Smooth muscle cell of the brain vasculature (primary cell): ENCODE measurements at places on chromosomes 12 and 14.

- no peak for DNase-seq
Measured at GRCh38 chr12:88578276-88579160, 1.8 kb downstream of the KITLG start.

DNA sequence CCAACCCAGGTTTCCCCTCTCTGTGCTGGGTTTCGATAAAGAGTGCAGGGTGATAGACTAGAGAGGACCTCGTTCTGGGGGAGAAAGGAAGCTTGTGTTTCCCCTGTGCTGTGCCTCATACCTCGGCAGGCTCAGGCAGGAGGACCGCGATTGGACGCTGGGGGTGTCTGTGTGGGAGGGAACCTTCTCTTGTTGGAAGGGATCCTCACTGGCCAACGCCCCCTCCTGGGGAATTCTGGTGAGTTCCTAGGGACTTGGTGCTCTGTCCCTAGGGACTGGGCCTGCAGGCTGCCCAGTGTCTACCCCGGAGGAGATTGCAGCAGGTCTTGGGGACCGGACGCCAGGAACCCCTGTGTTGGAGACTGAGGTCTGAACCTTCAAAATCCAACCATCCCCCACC is 157.4 kb upstream of the PRMT8 start:
- DNase-seq, result no peak

GRCh38 chr14:56694609-56695008 is 115.0 kb downstream of the TMEM260 start:
- DNase-seq, result no peak

DNA sequence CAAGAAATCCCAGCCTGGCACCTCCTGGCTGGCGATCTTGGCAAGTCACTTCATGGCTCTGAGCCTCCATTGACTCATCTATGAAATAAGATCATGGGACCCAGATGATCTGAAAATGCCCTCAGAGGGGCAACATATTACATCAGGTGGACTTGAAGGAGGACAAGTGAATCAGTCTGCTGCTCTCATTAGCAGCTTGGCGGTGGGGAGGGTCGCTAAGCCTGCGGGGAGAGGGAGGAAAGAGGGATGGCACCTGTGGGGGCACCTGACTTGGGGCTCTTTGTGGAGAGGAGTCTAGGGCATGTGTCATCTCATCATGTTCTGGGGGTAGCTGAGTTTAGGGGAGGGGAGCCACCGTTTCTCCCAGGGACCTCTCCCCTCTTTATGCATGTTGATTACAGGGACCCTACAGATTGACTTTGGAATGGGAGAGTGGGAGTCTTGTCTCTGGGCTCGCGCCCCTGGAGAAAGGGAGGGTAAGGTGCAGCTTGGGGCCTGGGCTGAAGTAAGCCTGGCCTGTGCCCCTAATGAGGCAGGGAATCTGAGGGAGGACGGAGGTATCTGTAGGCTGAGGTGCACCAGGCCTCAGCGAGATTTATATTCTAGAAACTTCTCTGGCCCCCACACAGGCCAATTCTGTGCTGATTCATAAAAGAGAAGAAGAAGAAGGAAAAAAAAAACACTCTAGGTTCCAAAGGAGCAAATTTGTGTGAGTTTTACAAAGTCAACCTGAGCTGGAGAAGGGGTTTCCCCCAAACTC is 29.3 kb upstream of the BATF start:
- DNase-seq, result no peak

- no peak for DNase-seq
Measured at GRCh38 chr12:49622501-49623141, 740 bp upstream of the PRPF40B start.

DNA sequence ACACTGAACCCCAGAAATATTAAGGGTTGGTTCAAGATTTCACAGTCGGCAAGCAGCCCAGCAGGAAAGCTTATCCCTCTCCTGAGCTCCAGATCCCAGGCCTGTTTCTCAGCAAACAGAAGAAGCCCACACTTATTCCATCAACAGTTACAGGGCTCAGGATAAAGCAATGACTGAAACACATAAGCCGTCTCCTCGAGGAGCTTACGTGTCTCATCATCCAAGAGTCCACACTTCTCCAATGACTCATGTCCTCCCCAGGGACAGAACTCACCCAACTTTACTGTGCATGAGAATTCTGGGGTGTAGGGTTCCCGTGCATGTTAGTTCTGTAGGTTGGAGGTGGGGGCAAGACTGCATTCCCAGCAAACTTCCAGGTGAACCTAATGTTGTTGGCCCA is 31.2 kb downstream of the GSC start:
- DNase-seq, result no peak

DNA sequence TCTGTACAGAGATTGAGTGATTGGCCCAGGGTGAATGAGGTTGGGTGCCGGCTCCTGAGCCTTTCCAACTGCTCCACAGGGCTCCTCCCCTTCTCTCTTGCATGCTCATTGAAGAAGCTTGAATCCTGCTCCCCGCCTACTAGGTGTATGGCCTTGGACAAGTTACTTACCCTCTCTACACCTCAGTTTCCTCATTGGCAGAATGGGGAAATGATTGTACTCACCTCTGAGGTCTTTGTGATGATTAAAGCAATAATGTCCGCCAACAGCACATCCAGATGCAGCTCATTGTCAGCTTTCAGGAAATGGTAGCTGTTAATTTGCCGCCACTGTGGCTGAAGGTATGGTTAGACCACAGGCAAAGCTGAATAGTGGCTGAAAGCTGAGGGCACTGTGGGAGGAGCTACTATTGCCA is 174.1 kb downstream of the CRADD start:
- no peak for DNase-seq

GRCh38 chr12:5379749-5380496 is 52.0 kb upstream of the NTF3 start:
- DNase-seq, result no peak

DNA sequence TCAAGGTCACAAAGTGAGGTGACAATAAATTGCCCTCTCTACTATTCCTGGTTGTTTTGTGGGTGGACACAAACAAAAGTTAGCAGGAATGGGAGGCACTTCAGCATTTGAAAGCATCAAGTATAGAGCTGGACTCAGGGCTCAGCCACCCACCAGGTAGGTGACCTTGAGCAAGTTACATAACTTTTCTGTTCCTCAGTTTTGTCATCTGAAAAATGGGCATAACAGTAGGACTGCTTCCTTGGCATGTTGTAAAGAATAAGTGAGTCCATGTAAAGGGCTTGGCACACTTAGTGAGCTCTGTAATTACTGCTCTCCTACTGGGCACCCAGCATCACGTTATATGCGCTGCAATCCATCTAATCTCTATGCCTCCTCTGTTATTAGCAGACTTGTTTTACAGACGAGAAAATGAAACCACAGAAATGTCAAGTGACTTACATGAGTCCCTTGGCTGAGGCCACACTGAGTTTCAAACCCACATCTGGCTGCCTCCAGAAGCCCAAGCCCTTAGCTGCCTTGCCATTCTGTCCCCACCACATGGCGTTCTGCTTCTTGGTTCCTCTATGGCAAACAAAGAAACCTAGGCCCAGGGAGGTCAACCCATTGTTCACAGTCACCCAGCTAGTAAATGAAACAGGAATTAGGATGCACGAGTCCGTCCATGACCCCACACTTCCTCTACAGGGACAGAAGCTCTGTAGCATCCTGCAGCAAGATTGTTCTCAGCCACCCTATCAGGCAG is 63.2 kb upstream of the SLC24A4 start:
- DNase-seq, result no peak

DNA sequence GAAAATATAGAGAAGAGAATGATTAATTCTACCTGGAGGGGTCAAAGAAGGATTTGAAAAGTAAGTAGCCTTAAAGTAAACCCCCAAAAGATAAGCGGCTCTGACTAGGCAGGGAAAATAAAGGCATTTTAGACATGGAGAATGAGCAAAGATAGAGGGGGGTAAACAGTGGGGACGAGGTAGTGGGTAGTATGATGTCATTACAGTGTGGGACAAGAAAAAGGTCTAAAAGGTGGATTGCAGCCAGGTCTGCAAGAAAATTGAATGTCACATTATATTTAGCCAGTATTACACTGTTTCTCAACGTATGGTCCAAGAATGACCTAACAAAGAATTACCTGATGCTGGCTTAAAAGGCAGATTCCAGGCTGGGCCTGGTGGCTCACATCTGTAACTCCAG is 55.8 kb upstream of the CIT start:
- DNase-seq, result no peak

DNA sequence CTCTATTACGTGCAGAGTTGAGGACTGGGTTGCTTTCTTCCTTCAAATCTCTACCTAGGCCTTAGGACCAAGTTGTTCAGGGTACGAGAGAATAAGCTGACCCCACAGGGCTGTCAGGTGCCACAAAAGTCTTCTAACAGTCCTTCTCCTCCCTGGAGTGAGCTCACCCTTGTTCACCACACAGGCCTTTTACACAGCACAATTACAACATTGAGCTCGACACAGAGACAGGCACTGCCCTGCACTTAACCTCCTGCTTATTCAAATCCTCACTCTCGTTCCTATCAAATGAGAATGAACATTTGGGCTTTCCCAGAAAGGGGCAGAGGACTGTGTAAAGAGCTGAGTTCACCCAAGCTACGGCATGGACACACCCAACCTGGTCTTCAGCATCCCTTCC is 2.4 kb downstream of the GALNT6 start:
- DNase-seq, result no peak

GRCh38 chr12:107320033-107320928 is 226.9 kb upstream of the CRY1 start:
- DNase-seq, result no peak

DNA sequence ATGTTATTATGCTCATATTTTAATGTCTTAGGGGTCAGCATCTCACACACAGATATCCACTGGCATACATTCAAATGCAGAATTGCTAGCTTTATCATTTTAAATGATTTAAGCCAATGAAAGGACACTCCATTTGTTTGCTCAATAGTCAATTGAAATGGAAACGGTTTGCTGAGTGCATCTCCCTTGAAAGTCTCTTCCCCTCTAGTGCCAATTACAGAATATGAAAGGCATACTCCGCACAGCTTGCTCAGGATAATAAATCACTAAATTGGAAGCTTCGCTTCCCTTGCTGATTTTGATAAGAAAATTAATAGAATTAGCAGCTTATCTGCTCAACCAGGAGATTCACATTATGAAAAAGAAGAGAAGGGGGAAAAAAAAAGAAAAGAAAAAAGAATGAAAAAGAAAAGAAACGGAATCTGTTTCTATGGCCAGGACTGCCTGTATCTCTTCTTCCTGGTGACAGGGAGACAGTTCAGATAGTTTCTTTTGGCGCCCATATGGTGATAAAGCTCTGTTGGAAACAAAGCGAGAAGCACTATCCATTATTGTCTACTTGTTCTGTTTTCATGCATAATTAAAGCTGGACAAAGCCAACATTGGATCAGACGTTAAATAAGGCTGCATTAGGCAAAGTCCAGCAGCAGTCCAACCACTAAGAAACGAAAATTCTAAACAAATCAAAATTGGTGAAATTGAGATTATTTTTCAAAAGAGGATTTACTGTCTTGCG is 225.0 kb downstream of the GXYLT1 start:
- no peak for DNase-seq

GRCh38 chr14:102993523-102993922 is 63.8 kb downstream of the CDC42BPB start:
- no peak for DNase-seq

- no peak for DNase-seq
Measured at GRCh38 chr12:64480148-64480547, 28.2 kb downstream of the TBK1 start.

- no peak for DNase-seq
Measured at GRCh38 chr12:120762086-120762485, 36.5 kb downstream of the ACADS start.

DNA sequence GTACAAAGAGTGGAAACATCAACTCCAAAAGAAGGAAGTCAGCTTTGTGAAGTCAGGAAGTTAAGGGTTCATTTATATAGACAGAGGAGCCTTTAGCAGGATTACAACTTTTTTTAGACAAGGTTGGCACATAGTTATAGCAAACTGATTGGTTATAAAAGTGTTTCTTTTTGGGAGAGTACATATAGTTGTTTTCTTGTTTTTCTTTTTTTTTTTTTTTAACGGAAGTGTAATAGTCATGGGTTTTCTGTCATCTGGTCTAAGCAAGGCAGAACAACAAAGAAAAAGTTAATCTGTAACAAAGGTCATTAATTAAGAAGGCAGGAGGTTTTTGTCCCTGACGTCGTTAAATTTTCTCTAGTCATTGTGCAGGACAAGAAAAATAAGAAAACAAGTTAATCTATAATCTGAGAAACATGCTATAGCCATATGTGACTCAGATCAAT is 13.0 kb upstream of the MFAP5 start:
- DNase-seq, result no peak

DNA sequence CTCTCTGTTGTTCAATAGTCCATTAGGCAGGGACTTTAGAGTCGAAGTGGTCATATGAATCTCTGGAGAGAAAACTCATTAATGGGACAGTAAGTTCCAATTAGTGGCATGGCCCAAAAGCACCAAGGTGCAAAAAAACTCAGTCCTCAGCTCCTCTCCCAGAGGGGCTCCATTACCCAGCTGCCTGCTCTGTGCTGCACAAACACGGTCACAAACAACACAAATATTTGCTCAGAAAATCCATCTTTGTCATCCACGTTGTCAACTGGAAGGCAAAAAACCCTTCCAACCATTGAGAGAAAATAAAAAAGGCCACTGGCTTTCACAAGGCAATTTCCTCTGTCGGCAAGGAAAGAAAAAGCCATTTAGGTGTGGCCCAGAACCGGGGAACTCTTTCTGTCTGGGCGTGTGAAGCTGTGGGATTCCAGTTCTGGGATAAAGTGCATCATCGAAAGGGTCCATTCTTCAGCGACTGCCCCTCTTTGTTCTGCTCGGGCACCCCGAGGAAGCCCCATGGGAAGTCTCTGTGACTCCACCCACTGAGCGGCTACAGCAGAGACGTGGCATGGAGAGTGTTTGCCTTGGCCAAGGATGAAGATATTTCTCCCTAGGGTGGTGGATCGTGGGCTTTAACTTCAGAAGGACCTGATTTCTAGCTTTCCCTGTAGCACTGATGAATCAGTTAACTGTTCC is 137.6 kb downstream of the VRK1 start:
- no peak for DNase-seq

GRCh38 chr12:57332646-57333312 is 81.8 kb upstream of the STAC3 start:
- DNase-seq, result no peak

DNA sequence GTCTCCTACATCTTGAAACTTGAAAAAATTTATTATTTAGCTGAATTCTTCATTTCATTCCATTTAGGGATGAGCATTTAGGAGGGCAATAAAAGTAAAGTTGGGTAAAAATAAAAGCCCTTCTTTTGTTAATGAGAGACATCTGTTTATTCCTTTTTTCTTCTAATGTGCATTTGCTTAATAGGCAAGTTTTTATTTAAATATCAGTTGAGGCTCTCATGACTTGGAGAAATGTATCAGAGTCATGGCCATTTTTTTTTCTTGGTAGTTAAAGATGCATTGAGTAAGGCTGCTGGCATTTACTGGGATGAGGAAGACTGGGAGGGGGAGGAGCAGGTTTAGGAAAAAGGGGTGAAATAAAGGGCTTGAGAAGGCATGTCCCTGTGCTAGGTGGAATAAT is 609.9 kb upstream of the TMEM132C start:
- no peak for DNase-seq

GRCh38 chr12:3837049-3837448 is 36.1 kb downstream of the PARP11 start:
- no peak for DNase-seq

- no peak for DNase-seq
Measured at GRCh38 chr12:105109465-105110212, 2.1 kb downstream of the WASHC4 start.

GRCh38 chr12:62763861-62764645 is 170.9 kb downstream of the PPM1H start:
- no peak for DNase-seq

GRCh38 chr12:125954362-125954761 is 889.1 kb downstream of the AACS start:
- no peak for DNase-seq
